ENCODE measurements at places on chromosomes 7 and 10. TPM values are rescaled to one million over a fixed set of nuclear protein-coding genes. Genes with fewer than 3 reads are reported as not detected.

MYL7 gene
- total RNA-seq, result not detected

GJD4 gene
- total RNA-seq, result not detected

NRAP gene
- not detected for total RNA-seq

NUTM2E gene
- total RNA-seq, result under 0.01 TPM

HELLS gene
- 11.6 TPM for total RNA-seq

ANKRD7 gene
- 0.19 TPM for total RNA-seq
